ENCODE measurements at places on chromosomes 7 and 10.

GRCh38 chr10:79438021-79438698 lies 7.3 kb downstream of the ZCCHC24 start:
- H3K36me3 ChIP-seq: no peaks in the 10 kb centered on the region
- peaks cover 54% of the 10 kb centered on the region for H3K27me3 ChIP-seq
- no peak overlapping the region for H3K4me3 ChIP-seq
- no peak overlapping the region for H3K27ac ChIP-seq
- H3K4me1 ChIP-seq: no peaks in the 10 kb centered on the region

GRCh38 chr10:87664276-87664701 lies 4.6 kb downstream of the PAPSS2 start:
- peaks cover 45% of the 10 kb centered on the region for H3K27me3 ChIP-seq
- no peak for DNase-seq
- H3K27ac ChIP-seq: no peak overlapping the region
- no peak overlapping the region for H3K4me3 ChIP-seq
- H3K4me1 ChIP-seq: peaks cover 10% of the 10 kb centered on the region

- no peak for DNase-seq
- H3K27ac ChIP-seq: no peak overlapping the region
- H3K27me3 ChIP-seq: no peaks in the 10 kb centered on the region
- H3K36me3 ChIP-seq: no peaks in the 10 kb centered on the region
- no peaks in the 10 kb centered on the region for H3K4me1 ChIP-seq
- H3K4me3 ChIP-seq: no peak overlapping the region
Measured at GRCh38 chr10:36163827-36164226, 521.7 kb upstream of the FZD8 start.

GRCh38 chr10:11573497-11573896 lies 38.0 kb downstream of the USP6NL start:
- no peak overlapping the region for H3K27ac ChIP-seq
- no peaks in the 10 kb centered on the region for H3K36me3 ChIP-seq
- no peaks in the 10 kb centered on the region for H3K27me3 ChIP-seq
- H3K4me3 ChIP-seq: no peak overlapping the region
- no peak for DNase-seq
- H3K4me1 ChIP-seq: no peaks in the 10 kb centered on the region

Data from activated naive CD4-positive, alpha-beta T cell treated with anti-CD3 and anti-CD28 coated beads, Interleukin-2, amount 10 ng/mL, durations not matched to agents 7 days and 5 days (primary cell).